ENCODE measurements at places on chromosomes 2 and 18.
A peak's percentile ranks its signal among the peaks of the same experiment; 100 is the strongest.

GRCh38 chr18:49856496-49856895 lies 43.2 kb upstream of the ACAA2 start:
- peak; percentile 61 for DNase-seq

DNA sequence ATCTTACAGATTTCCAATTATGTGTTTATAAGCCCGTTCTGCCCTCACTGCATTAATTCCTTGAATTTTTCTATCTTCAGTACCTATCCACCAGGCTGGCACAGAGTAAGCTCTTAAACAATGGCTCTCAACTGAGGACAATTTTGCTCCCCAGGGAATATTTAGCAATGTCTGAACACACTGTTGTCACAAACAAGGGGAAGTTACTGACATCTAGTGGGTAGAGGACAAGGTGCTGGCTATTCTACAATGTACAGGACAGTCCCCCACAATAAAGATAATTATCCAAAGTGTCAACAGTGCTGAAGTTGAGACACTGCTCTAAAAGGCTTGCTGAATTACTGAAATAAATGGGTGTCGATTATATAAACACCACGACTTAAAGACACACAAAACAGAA lies 5.0 kb downstream of the NDUFS1 start:
- DNase-seq: no peak

GRCh38 chr2:225052703-225053102 lies 10.4 kb upstream of the DOCK10 start:
- no peak for DNase-seq

DNA sequence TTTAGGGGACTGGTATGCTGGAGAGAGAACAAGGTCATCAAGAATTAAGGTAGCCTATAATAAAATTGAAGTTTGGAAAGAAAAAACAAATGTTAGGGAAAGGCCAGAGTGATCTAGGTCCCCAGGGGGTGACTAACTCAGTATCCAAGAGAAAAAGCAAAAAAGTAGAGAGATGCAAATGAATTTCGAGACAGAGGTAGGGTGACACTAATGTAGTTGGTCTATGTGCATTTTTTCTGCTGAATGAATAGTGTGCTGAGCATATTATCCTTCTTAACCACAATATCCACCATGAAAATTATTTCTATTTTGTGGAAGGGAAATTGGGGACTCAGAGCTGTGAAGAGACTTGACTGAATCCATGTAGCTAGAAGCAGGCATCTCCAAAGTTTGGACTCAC lies 9.8 kb downstream of the IL36A start:
- DNase-seq: no peak

DNA sequence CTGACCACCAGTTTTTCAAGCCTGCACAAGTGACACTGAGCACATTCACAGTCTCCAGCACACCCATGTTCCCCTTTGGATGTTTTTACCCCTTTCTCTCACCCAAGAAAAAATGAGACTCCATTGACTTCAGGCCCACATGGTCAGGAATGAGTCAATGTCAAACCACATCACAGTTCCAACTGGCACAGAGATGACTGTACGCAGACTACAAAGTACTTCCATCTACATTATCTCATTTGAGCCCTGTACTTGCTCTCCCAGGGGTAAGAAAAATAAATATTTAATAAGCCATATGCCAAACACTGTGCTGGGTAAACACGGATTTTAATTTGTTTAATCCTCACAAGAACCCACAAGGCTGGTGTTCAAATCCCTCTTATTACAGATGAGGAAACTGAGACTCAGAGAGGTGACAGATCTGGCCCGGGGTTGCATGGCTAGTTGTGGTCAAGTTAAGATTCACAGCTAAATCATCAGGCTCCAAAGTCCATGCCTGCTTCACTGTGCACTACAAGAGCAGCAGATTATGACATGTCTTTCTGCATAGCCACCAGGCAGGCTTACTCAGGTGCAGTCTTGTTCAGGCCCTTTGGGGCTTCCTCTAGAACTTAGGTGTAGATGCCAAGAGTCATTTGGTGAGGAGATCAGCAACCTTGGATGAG lies 106.1 kb downstream of the TXNL1 start:
- DNase-seq: no peak

DNA sequence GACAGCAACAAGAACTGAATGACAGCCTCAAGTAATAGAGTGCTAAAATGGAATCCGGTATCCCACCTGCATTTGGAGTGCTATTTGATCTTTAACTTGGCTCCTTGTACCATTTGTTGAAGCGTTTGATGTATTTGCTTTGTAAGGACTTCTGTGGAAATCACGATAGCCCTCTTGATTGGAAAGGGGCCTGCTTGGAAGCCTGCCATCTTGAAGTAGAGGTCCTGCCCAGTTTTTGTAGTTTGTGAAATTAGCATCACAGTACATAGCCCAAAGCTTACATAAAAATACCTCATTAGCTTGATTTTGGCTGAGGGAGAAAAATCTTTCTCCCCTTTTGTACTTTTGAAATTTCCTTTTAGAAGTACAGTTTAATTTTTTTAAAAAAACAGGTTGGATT lies 2.7 kb downstream of the CDCA7 start:
- DNase-seq: no peak

DNA sequence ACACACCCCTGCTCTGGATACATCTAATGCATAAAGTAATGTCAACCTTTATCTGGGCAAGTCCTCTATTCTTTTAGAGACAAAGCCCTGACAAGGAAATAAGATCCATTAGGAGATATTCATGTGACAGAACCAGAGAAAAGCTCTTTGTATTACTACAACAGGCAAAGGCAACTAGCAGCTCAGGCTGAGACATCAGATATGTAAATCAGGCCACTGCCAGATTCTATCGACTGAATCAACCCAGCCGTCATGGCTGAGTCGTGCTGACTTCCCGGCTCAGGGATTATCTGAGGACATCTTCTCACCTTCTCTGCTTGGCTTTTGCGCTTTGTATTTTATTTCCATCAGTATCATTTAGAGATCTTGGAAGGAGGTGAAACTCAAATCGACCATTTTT lies 294.5 kb downstream of the PLCL1 start:
- DNase-seq: no peak

DNA sequence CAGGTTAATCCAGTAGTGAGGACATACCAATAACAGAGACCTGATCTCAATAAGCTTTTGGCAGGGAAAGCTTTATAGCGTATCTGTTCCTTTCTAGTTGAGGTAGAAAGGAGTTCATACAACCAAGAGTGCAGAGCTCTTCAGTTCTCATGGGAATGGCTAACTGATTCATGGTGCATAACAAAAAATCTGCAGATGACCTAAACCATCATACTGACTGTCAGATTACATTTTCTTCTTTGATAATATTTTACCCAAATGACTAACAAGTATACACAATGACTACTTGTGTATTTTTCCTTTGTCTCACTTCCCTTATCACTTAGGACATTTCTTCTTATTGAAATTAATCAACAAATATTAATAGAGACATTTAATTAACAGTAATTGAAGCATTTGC lies 140.0 kb upstream of the SERTAD2 start:
- DNase-seq: no peak

DNA sequence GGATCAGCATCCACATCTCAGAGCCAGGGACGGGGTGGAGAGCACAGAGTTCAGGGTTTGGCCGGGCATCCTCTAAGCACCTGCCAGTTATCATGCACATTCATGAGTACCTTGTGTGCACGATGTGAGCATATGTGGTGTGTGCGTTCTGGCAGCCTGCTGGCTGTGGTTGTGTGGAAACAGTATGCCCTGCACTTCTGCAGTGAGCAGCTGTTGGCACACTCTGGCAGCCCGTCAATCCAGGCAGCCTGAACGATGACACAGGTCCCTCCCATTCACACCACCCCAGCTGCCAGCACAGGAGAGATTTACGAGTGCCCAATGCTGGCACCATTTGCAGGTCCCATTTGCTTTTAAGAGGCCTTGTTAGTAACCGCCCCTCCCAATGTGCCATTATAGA lies 74.2 kb downstream of the CD8B2 start:
- DNase-seq: no peak

DNA sequence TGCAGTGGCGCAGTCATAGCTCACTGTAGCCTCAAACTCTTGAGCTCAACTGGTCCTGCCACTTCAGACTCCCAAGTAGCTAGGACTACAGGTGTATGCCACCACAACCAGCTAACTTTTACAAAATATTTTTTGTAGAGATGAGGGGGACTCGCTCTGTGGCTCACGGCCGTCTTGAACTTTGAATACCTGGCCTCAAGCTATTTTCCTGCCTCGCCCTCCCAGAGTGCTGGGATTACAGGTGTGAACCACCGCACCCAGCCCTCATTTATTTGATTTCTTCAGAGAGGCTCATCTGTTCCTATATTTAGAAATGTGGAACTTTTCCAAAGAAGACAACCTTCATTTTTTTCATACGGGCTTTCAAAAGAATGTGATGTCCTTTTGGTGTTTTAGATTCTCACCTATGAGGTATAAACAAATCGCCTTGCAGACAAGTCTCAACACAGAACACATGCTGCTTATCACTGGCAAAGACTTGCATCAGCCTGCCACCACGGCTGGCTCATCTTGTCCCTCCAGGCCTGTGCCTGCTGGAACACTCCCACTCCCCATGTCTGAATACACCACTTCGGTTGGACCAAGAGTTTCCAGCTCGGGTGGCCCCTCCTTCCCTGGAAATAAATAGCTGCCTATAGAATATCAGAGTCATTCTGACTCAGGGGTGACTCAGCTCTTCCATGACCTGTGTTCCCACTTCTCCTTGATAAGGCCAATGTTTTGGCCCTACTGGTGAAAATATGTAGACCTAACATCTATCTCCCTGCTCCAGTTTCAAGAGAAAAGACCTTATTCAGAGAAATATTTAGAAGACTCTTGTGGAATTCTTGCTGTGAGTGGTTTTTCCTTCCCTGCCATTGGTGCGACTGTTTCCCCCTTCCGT lies 202.6 kb downstream of the TGIF1 start:
- DNase-seq: no peak

DNA sequence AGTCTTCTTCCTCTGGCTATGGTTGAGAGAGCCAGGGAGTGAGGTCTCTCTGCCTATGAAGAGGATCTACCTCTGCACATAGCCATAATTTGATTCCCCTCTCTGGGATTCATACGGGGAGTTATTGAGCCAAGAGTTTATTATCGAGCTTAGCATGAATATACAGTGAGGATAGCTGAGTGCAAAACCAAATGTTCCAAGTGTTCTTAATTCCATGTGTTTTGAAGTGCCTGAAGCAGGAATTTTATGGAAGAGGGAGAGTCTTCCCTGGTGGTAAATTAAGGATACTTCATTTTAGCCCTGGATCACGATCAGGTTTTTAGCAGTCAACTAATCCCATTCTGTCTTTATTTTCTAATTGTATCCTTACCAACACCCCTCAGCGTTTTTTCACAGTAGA lies 270.6 kb downstream of the C1D start:
- DNase-seq: no peak

- DNase-seq: no peak
Measured at GRCh38 chr2:113342650-113343049, 63.9 kb upstream of the PAX8 start.

- no peak for DNase-seq
Measured at GRCh38 chr2:72090781-72091482, 56.7 kb downstream of the CYP26B1 start.

DNA sequence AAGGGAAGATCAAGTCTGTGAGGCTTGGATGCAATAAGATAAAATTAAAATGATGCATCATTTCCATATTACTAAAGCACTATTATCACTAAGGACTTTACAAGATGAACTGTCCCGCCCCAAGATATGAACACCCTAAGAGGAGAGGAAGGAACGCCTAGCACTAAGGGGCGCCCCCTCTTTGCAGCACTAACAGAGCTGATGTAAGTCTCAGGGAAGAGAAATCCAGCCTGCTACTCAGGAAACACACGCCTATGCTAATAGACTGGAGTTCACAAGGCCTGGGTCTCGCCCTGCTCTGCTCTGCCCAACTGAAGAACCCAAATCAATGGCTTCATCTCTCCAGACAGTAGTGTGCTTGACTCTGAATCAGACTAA lies 6.1 kb downstream of the INO80C start:
- DNase-seq: no peak

DNA sequence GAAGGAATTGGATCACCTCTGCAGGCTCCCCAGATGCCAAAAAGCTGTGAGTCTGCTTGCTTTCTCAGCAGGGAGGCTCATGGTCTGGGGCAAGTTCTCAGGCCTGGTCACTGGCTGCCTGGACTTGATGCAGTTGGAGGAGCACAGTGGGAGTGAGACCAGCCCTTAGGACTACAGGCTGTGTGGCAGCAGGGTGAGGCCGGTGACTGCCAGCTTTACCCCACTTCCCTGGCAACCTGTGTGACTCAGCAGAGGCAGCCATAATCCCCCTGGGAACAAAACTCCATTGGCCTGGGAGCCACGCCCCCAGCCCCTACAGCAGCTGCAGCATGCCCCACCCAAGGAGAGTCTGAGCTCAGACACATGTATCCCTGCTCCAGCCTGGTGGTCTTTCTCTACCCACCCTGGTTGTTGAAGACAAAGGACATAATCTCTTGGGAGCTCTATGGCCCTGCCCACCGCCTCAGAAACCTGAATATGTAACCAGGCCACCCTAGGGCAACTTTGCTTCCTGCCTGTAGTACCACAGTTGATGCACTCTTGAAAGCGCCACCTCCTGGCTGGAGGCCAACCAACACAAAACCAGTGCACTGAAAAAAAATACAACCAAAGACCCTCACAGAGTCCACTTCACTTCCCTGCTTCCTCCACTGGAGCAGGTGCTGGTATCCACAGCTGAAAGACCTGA lies 106.8 kb upstream of the SPATS2L start:
- no peak for DNase-seq

DNA sequence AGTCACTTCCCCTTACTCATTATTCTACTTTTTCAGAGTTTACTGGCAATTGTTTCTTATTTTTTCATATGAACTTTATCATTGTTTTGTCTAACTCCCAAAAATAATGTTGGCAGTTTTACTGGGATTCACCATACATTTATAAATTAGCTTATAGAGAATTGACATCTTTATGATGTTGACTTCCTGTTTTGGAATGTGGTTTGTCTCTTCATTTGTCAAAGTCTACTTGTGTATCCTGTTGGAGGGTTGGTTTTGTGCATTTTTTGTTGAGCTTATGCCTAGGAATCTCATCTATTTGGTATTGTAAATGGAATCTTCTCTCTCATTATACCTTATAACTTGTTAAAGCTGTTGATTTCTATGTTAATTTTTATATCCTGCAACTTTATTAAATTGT lies 16.4 kb downstream of the EPC2 start:
- DNase-seq: no peak

- DNase-seq: no peak
Measured at GRCh38 chr2:221103930-221104329, 468.2 kb downstream of the EPHA4 start.

- DNase-seq: no peak
Measured at GRCh38 chr2:42089340-42089925, 41.6 kb downstream of the PKDCC start.

GRCh38 chr18:74644713-74645112 lies 47.0 kb downstream of the ZNF407 start:
- no peak for DNase-seq
